ENCODE measurements at places on chromosomes 7 and 10.

GRCh38 chr10:93907059-93907458 is 13.3 kb downstream of the SLC35G1 start:
- no peak for DNase-seq

DNA sequence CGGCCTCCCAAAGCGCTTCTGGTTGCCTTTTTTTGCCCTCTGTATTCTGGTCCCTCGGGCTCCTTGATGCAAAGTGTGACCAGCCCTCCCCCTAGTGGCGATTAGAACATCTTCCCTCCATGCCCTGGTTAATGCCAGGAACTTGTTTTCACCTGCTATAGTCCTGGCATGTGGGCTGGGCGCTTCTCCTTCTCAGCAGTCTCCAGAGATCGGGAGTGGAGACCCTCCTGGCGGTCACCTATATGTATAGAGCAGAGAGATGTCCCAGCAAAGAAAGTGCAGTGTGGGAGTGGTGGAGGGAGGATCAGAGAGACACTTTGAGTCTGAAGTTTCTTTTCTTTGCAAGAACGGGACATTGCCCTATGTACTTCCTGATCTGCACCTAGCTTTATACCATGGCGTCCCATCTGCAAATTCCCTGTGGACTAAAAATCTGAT is 264.1 kb downstream of the OTUD1 start:
- peak; percentile 61 for DNase-seq

- DNase-seq: peak; percentile 26
These were observed 3.4 kb downstream of the PDGFA start for GRCh38 chr7:516216-516605.

- no peak for DNase-seq
These were observed 1.1 kb downstream of the SH3PXD2A start for GRCh38 chr10:103854265-103854685.

DNA sequence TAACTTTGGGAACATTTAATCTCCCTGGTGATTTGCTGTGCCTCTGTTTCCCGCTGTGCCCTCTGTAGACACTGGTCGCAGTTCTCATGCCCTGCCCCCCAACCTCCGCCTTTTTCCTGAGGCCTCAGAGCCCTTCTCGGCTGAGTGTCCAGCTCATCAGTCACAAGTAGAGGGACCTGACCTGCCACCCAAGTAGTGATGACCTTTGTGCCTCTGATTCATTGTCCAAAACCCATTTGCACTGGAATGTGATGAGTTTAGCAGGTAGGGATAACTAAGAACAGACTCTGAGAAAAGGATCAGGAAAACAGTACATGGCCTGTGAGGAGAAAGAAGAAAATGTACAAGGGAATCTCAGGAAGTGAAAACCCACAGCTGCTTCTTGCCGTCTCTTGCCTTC is 58.8 kb downstream of the LANCL2 start:
- DNase-seq: no peak

DNA sequence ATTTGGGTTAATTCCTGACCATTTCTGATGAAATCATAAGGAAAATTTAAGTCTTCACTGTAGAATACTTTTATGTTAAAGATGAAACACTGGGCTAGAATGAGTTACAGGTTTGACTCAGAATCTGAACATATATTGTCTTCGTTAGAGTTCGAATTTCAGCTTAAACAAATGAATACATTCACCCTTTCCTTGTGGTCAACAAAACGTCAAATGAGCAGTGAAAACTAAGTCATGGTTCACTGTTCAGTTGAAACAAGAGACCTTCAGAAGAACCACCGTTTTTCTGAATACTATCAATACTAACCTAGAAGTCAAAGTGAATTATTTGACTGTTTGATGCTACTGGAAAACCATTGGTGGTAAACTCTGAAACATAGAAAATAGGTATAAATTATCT is 235.2 kb upstream of the ZWINT start:
- DNase-seq: no peak

- DNase-seq: no peak
These were observed 10.4 kb downstream of the CHCHD3 start for GRCh38 chr7:133071506-133071905.

DNA sequence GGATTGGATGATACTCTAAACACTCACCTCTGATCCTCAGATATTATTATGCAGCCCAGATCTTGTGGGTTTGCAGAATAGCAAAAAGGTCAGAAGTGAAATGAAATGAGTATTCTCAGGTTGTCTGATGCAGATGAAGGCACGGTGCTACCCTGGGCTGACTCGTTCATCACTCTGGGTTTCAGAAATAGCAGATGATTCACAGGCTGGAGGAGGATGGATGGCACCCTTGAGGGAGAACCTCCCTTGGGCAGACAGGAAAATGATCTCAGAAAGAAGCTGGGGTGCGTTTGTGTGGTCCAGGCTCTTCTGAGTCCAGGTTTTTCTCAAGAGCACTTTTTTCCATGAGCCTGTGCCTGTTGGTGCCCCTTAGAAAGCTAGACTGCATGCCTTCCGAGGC is 515.8 kb upstream of the MKI67 start:
- no peak for DNase-seq

GRCh38 chr10:97766996-97767924 is 4.5 kb downstream of the SFRP5 start:
- DNase-seq: no peak

DNA sequence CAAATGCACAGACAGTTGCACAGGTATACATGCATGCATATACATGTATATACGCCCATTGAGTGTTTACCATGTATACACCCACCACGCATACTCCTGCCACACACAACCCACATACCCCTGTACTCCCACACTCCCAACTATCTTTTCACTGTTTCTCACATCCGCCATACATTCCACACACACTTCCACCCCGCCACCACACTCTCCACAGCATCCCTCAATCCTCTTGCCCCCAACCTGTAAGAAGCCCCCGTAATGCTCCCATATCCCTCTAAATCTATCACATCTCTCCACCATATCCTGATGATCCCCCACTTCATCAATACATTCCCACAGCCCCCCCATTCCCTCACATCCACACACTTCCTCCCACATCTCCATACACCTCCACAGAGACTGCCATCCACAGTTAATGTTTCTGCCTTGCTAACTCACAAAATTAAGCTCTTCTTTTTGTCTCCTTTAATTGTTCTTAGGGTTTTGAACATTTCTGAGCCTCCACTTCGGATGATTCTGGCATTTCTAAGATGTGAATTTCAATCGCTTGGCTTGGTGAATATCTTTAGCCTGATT is 47.4 kb downstream of the GPR158 start:
- DNase-seq: no peak

GRCh38 chr7:130356876-130357611 is 12.4 kb downstream of the CPA5 start:
- peak; percentile 90 for DNase-seq

DNA sequence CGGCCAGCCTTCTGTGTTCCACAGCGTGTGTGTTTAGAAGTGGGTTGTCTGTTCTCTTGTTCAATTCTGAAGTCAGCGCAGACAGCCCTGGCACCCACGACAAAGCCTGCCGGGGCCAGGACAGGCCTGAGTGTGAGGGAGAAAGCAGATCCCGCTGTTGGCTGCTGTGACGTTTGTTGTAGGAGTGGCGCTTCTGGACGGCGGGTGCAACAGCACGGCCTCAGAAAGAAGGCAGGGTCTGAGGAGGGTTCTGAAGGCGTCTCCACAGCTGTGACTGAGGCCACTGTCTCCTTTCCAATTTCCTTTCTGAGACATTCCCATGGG is 76.2 kb downstream of the VIPR2 start:
- DNase-seq: peak; percentile 5

DNA sequence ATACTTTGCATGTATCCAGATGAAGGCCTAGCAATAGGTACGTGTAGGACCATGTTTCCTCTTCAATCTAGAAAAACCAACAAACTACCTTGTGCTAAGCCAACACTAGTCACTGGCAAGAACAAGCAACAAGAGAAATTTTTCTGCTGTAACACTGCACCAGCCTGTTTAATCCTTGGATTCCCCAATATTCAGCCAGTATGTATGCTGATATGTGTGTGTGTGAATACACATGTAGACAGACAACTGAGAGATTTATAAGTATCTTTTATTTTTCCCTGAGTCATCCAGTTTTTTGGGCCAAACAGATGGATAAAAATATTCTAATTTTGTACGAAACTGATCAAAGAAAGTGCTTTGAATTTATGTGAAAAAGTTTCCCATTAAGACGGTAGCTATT is 26.2 kb downstream of the GLI3 start:
- DNase-seq: no peak

DNA sequence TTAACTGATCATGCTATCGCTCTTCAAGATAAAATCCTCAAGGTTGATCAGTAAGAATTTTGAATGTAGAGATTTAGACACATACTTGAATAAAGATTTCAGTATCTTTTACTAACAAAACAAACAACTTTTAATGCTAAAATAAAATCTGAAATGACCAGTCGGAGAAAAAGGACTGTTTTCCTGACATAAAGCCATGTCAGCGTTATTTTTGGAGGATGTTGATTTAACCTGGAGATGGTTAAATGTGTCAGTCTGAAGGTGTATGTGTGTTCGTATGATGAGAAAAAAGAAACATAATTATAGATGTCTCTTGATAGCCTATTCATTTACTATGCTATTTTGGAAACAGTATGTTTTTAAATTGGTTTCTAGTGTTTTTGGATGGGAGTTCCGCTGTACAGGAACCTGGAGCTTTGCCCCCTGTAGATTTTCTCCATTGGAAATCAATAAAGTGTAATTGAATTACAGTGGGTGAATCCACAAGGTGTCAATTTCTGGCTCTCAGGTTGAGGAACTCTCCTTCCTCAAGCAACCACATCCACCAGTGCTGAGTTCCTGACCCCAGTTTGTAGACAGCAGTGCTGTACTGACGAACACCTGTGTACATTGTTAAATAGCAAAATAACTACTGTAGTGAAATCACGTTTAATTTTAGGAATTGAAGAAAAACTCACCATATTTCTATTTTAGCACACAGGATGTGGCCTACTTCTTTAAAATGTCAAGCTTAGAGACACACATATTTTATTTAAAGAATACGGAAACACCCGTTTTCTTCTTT is 670.1 kb downstream of the MAGI2 start:
- no peak for DNase-seq

- peak; percentile 32 for DNase-seq
These were observed 7.1 kb upstream of the UNCX start for GRCh38 chr7:1225441-1226185.

DNA sequence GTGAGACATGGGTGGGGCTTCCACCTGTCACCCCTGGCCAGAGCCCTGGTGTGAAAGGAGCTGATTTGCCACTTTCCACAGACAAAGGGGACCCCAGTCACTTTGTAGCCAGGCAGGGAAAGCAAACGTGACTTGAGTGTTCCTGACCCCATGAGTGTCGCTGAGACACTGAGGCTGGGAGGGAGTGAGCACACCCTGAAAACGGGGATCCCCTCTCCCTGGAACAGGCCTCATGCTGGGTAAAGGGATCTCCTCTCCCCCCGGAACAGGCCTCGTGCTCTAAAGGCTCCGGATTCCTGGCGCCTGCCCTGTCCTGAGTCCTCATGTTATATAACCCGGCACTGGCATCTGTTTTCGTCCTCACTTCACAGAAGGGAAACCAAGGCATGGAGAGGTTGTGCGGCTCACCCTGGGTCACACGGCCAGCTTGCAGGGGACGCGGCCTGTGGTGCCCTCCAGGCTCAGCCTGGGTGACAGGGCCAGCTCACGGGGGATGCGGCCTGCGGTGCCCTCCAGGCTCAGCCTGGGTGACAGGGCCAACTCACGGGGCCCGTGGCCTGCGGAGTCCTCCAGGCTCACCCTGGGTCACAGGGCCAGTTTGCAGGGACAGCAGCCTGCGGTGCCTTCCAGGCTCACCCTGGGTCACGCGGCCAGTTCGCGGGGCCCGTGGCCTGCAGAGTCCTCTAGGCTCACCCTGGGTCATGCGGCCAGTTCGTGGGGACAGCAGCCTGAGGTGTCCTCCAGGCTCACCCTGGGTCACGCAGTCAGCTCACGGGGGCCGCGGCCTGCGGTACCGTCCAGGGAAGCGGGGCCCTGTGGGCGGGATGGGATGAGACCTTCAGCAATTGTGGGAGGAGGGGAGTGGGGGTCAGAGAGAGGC is 104.7 kb downstream of the PDGFA start:
- DNase-seq: no peak

GRCh38 chr10:81953420-81953819 is 78.4 kb downstream of the NRG3 start:
- DNase-seq: peak; percentile 1

- no peak for DNase-seq
These were observed 183.0 kb upstream of the PRSS1 start for GRCh38 chr7:142566271-142566670.

DNA sequence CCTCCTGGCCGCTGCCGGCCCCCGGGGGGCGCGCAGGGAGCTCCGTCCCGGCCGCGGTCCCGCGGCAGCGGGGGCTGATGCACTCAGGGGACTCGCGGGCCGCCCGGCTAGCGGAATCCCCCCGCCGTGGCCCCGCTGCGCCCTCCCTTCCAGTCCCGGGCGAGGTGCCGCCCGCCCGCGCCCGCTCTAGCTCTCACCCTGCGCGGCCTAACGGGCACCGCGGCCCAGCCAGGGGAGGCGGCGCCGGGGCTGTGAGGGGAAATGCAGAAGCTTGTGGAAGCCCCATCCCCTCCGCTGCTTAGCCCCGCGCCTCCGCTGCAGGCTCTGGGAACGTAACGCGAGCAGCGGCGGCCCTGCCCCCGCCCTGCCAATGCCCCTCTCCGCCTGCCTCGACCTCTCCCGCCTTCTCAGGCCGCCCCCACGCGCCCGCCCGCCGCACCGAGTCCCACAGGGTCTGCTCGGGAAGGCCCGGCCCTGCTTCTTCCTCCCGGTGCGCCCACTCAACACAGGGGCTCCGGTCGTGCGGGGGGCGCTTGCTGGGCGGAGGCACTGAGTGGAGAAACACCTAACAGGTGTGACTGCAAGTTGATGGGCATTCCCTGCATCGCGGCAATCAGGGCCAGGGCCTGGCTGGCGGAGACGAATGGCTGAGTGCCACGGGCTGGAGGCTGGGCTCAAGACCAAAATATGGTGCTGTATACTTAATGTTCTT is 384 bp upstream of the TMEM229A start:
- no peak for DNase-seq

- DNase-seq: no peak
These were observed 21.3 kb downstream of the YKT6 start for GRCh38 chr7:44222074-44222473.

GRCh38 chr10:24440817-24441797 is 232.2 kb downstream of the KIAA1217 start:
- no peak for DNase-seq

DNA sequence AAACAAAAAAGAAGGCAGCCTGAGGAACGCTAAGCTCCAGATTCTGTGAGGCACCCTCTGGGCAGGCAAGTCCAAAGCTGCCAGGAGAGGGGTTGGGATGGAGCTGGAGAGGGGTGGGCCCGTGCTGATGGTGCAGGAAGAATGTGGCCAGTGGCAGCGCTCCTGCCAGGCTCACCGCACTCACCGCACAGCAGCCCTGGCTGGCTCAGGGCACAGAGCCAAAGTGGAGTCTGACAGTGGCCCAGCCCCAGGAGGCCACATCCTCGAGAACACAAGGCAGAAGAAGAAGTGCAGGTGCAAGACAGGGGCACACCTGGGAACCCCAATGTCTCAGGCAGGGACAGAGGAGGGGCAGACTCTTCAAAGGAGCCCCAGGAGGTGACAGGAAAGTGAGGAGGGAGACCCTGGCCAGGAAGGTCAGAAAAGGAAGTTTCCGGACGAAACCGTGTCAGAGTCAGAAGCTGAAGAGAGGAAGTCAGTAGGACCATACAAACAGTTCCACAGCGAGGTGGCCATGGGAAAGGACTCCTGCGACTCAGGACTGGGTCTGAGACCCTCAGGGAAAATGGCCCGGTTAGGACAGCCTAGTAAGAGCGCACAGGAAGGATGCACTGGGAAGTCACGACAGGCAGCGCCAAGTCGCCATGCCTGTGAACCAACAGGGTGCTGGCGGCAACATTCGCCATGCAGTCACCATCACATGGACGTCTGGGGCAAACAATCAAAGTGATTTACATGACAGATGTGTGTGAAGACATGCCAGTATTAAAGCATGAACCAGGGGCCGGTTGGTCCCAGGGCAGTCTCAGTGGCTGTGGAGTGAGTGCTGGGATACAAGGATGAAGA is 54.4 kb downstream of the COBL start:
- DNase-seq: no peak

Data from cardiac fibroblast (primary cell).